ENCODE measurements at places on chromosomes 7 and 10.

DNA sequence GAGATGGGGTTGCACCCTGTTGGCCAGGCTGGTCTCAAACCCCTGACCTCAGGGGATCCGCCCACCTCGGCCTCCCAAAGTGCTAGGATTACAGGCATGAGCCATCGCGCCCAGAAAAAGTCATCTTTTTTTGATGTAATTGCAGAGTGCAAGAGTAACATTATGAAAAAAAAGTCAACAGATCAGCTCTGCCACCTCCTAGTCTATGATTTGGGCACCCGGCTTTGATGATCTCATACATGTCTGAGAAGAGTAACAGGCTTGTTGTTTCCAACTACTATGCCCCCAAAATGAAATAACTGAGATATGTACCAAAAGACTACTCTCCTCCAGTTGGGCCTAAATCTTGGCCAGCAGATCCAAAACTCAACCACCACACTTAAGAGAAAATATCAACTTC is 40.8 kb downstream of the VOPP1 start:
- DNase-seq, result no peak

DNA sequence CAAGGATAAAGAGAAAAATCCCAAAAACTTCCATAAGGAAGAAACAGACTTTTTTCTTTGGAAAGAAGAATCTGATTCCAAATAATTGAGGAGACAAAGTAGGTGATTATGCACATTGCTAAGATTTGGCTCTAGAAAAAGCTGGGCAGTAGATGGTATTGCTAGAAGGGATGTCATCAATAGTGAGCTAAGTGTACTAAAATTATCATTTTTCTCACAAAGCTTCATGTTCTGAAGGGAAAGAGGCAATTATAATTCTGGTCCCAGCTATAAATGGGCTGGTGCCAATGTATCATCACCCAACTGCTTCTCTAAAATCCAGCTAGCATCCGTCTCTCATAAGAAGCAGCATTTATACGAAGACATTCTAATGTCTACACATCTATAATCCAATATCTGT is 23.9 kb downstream of the STEAP1 start:
- no peak for DNase-seq

GRCh38 chr7:3057066-3057420 is 13.4 kb upstream of the CARD11 start:
- no peak for DNase-seq

DNA sequence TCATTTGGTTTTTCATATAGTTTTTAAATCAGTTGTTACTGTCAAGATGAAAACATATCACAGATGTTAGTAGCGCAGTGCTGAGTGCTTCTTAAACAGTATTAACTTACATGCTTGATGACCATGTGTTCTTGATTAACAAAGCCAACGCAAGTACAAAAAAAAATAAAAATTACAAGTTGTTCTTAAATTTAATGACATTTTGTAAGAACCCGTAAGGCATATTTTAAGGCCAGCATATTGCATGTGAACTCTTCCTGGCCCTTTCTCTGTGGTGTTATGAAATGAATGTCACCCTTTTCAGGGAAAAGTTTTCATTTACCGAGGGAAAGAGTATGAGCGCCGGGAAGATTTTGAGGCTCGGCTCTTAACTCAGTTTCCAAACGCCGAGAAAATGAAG is 140.4 kb upstream of the NPS start:
- DNase-seq, result no peak

- no peak for DNase-seq
Measured at GRCh38 chr10:79468015-79468560, 22.7 kb upstream of the ZCCHC24 start.

DNA sequence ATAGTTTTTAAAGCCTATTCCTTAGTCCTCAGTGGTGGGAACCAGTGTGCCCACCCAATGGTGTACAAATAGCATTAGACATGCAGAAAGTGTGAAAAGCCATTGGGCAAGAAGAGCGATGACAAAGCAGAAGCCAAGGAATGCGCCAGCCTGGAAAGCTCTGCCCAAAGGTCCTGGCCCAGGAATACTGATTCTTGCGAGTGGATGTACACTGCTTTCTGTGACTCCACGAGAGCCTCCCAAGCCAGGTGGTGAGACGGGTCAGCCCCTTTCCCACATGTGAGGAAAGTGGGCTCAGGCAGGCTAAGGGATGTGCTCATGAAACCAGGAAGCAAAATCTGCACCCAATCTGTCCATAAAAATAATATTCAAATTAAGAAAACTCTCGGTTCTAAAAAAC is 106.6 kb downstream of the ADCY1 start:
- no peak for DNase-seq

- DNase-seq, result peak; percentile 84
Measured at GRCh38 chr7:104231054-104232046, 23.5 kb upstream of the ORC5 start.
